Stimulated activated CD4-positive, alpha-beta T cell treated with anti-CD3 and anti-CD28 coated beads, TNF-alpha, amount 100 ng/mL, for 1 hour (primary cell): ENCODE measurements at places on chromosomes 12 and 14.

DNA sequence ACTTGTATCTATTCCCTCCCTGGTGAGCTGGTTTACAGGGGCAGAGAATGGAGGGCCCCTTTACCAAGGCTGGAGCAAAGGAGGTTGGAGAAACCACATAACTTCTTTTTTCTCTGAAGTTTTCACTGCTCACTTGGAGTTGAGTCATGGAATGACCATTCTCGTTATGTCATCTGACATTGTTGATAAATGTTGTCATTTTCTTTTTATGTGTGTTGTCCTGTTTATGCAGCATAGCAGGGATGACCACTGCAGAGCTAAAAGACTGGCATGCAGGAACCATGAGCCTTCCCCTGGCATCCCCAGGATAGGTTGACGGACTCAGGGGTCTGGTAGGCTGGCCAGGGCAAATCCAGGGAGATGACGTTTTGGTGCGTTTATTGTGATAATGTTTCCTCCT is 256.8 kb upstream of the DDHD1 start:
- DNase-seq = no peak

DNA sequence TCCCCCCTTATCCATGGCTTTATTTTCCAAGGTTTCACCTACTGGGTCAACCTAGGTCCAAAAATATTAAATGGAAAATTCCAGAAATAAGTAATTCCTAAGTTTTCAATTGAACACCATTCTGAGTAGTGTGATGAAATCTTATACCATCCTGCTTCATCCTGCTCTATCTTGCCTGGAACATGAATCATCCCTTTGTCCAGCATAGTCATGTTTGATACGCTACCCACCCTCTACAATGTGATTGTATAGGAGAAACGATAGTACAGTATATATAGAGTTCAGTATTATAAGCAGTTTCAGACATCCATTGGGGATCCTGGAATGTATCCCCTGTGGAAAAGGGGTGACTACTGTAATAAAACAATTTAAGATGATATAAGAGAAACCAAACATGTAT is 62.2 kb downstream of the IFNG start:
- no peak for DNase-seq

GRCh38 chr12:49821373-49822287 is 6.6 kb downstream of the NCKAP5L start:
- no peak for DNase-seq

GRCh38 chr14:101705733-101706508 is 55.6 kb upstream of the PPP2R5C start:
- peak; percentile 45 for DNase-seq

DNA sequence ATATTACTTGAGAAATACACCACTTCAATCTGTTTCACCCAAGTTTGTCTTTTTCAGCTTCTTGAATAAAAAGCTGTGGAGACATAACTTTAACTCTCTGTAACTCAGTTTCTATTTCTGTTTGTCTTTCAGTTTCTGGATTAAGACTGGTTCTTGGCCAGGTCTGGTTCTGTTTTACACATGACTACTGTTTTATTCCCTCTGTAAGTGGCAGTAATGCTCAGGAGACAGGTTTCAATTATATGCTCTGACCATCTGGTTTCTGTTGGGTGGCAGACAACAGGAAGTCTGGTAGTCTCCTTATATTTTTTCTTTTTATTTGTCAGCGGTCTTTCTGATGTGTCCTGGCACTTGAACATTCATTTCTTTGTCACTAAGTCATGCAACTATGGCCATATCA is 102.9 kb downstream of the RPS29 start:
- DNase-seq = no peak

- no peak for DNase-seq
These were observed 67.1 kb downstream of the TUNAR start for GRCh38 chr14:95943699-95944098.
